ENCODE measurements at places on chromosomes 13 and 19.

DNA sequence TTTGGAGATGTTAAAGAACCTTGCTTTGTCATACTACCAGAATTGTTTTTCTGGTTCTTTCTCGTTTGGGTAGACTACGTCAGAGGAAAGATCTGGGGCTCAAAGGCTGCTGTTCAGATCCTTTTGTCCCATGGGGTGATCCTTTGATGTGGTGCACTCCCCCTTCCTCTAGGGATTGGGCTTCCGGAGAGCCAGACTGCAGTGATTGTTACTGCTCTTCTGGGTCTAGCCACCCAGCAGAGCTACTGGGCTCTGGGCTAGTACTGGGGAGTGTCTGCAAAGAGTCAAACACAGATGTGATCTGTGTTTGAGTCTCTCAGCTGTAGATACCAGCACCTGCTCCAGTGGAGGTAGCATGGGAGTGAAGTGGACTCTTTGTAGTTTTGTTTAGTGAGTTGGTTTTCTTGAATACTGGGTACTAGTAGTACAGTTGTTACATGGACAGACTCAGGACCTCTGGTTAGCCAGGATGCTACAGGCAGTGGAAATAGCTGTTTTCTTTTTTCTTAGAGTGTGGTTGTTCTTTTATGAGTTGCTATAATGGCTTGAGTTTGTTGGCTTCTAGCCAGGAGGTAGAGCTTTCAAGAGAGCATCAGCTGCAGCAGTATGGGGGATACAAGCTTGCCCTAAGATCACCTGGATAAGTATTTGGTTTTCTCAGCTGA is 34.4 kb downstream of the DNAJC15 start:
- no peak for DNase-seq

GRCh38 chr13:112324116-112324515 is 52.0 kb upstream of the SPACA7 start:
- DNase-seq: peak; percentile 71

DNA sequence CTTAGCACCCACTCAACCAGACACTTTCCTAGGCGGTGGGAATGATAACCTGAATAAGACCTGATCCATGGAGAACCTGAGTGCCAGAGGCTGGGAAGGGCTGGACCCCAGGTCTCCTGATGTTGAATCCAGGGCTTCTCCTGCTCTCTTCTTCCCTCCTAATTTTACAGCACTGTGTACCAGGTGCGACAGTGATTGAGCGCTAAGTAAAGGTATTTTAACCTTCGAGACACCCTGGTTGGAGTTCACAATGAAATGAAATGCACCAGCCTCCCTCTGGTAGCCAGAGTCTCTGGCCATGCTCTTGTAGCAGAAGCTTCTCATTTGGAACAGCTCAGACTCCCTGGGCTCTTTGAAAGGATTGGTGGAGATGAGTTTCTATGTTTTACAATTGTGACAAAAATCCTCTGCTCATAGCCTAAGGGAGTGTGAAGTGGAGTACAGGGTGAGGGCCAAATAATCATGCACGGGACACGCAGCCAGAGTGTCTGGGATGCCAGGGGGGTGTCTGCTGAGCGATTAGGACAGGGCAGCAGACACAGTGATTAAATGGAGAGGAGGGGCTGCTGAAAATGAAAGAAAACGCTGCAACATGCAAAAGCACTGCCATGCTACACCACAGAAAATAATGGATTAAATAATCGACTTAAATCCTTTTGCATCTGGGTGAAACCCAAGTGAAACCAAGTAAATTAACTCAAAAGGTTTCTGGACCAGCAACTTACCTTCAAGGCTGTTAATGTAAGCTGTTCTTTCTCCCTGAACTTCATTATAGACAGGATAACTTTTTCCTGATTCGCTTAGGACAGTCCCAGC is 83.8 kb downstream of the FAM216B start:
- no peak for DNase-seq

- DNase-seq: peak; percentile 77
Measured at GRCh38 chr19:17090583-17090982, 15.0 kb downstream of the MYO9B start.

DNA sequence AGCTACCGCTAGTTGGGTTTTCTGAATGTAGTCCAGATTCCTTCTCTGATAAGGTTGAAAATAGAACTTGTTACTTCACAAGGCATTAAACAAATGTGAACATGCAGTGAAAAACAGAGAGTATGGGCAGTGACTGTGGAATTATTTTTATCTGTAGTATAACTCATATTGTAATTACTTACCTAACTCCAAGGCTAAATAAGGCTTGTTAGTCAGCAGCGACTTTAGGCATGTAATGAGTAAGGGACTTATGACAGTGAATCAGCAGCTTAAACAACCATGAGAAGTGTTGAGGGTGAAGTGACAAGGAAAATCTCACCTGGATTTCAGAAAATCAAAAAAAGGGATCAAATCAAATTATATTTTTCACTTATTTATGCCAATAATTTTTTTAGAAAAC is 1719.5 kb upstream of the MIR17HG start:
- DNase-seq: no peak

- DNase-seq: no peak
Measured at GRCh38 chr19:23554548-23554947, 132.5 kb downstream of the ZNF675 start.

DNA sequence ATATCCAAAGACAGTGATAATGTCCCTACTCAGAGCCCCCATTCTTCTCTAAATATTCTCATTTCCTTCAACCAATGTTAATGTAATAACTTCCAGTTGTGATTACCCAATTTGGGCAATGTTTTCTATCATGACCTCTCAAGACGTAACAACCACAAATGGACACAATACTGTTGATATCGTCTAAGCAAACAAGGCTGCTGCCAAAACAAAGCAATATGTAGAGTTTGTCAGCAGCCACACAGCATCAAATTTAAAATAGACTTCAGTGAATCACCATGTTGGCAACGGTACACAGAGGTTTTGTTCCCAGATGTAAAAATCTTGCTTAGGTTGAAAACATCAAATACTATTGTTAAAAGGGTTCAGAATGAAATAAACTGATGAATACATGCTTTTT is 205.1 kb downstream of the DACH1 start:
- DNase-seq: no peak

GRCh38 chr13:79847882-79848592 is 367.1 kb downstream of the NDFIP2 start:
- no peak for DNase-seq

DNA sequence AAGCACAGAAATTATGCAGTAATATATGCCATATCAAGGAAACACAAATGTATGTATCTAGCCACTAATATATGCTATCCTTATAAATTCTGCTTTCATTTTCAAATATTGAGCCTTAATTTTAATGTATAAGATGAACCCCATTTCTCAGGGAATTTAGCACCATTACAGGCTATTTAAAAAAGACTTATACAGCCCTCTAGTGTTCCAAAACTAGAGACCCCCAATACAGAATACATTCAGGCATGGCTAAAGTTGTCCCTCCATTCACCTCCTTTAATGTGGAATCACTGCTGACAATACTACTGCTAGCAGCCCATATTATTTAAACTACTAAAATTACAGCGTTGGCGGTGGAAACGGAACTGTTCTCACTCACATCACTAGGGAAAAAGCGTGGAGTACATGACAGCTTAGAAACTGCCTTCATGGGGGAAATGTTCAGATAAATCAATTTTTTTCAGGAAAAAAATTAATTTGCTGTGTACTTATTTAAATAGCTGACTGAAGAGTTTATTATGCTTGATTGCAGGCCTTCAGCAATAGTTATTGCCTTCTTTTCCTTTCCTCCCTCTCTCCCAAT is 541.0 kb downstream of the PCDH9 start:
- DNase-seq: no peak

GRCh38 chr13:72849571-72849970 is 67.6 kb downstream of the PIBF1 start:
- DNase-seq: no peak

DNA sequence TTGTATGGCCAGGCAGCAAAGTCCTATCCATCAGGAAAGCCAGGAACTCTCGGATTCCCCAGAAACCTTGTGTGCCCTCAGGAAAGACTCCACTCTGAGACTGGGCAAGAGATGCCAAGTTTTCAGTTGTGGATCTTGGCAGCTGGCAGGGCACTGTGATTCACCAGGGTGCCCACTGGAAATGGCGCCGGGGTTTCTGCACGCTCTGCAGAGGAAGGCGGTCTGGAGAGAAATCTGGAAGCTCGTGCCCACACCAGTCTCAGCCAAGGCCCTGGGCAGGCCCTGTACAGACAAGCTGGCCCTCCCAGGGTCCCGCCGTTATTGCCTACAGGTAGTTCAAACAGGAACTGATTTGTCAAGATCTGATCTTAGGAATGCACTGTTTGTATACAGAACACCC is 4.9 kb downstream of the NAPA start:
- DNase-seq: no peak

GRCh38 chr19:18814063-18814462 is 17.7 kb upstream of the UPF1 start:
- DNase-seq: no peak

DNA sequence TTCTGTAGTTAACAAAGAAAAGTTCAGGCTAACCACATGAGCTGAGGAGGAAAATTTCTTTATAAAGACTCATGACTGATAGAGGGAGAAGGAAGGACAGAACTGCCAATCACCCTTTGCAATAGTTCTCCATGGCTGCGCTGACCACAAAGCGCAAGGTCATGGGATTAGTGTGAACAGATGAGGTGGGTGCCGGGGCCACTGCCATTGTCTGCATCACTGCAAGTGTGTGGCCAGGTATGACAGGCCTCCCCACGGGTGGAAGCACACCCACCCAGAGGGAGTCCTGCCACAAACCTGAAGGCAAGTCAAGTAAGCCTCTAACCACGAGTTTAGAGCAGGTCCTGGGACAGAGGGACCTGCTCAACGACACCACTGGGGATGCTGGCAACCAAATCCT is 128.1 kb downstream of the TUBA3C start:
- peak; percentile 61 for DNase-seq

DNA sequence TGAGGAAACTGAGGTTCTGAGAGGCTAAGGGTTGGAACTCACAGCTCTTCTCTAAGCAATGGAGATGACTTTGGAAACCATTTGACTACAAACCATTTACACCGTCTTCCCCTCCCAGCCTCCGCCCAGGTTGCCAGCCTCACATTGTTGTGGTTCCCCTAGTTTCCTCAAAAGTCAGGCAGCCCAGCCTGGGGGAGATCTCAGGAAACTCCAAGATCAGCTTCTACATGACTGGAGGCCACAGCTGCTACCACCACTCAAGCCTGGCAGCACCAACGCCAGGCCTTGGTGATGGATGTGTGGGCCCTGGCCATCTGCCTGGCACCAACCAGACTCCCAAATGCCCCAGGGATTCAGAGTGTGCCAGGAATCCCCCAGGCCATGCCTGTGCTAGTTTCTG is 207.9 kb downstream of the TSHZ3 start:
- no peak for DNase-seq

GRCh38 chr13:52070929-52071523 is 46.5 kb downstream of the UTP14C start:
- no peak for DNase-seq

DNA sequence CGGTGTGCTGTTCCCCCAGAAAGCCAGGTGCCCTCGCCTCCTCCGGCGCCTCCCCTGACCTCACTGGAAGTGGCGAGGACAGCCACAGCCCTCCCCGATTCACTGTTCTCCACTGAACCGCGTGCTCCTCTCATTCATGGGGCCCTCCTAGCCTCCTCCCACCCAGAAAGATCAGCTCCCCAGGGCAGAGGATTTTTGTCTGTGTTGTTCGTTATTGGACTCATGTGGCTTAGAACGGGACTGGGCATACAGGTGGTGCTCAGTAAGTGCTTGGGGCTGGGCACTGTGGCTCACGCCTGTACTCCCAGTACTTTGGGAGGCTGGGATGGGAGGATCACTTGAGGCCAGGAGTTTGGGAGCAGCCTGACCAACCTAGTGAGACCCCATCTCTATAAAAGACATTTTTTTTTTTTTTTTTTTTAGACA is 3.8 kb downstream of the PRTN3 start:
- DNase-seq: no peak

GRCh38 chr13:48731001-48731658 is 77.4 kb downstream of the CYSLTR2 start:
- no peak for DNase-seq

DNA sequence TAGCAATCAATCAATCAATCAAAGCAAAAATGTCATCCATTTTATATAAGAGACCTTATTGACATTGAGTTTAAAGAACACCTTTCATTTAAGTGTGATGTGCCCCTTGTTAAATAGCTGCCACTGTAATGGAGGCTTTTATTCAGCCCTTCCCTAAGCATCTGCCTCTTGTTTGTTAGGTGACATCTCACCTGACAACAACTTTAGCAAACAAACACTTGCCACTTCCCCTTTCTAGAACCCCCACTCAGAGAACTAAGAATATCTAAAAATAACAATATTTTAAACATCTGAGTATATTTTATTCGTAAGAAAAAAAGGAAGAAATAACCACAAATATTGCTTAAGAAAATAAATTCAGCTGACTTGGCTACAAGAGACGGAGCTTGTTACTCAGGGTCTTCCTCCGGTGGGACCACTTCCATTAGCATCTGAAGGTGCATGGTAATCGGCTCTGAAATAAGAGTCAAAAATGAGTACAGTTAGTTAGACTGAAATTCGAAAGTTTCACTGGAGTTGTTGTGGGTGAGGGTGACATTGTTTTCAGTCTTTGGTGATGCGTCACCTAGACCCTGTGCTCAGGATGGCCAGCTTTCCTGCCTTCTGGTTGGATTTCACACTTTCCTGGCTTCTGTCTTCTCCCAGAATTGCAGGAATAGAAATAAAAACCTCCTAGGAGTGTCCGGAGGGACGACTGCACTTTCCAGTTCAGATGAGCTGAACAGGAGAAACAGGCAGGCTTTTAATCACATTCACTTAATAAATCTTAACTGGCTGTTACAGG is 39.1 kb downstream of the SLC7A9 start:
- DNase-seq: peak; percentile 10

- no peak for DNase-seq
Measured at GRCh38 chr19:39937787-39938186, 3.4 kb upstream of the FCGBP start.

DNA sequence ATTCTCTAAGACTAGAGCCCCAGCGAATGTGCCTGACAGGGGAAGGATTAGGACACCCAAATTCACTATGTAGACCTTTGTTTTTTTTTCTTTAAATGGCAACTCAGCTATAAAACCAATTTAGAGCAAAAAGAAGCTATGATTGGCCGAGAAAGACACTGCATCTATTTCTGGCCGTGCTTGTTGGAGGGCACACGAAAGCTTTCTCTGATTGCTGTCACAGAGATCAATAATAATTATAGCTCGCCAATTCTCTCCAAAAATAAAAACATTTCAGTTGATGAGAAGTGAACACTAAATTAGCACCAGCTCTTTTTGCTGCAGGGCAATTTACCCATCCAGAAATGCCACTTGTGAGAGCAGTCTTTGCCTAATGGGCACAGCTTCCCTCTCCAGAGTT is 31.2 kb downstream of the CBY2 start:
- DNase-seq: no peak
